ENCODE measurements at places on chromosomes 11 and 22. TPM values are rescaled to one million over a fixed set of nuclear protein-coding genes. Genes with fewer than 3 reads are reported as not detected.

Gene LRRC56
- 1.4 TPM for total RNA-seq

Gene TYR
- not detected for total RNA-seq

Gene MAPK12
- total RNA-seq, result 17.8 TPM

Gene KCNQ1
- total RNA-seq, result 6.2 TPM

Gene C11orf87
- total RNA-seq, result 0.09 TPM

DNA sequence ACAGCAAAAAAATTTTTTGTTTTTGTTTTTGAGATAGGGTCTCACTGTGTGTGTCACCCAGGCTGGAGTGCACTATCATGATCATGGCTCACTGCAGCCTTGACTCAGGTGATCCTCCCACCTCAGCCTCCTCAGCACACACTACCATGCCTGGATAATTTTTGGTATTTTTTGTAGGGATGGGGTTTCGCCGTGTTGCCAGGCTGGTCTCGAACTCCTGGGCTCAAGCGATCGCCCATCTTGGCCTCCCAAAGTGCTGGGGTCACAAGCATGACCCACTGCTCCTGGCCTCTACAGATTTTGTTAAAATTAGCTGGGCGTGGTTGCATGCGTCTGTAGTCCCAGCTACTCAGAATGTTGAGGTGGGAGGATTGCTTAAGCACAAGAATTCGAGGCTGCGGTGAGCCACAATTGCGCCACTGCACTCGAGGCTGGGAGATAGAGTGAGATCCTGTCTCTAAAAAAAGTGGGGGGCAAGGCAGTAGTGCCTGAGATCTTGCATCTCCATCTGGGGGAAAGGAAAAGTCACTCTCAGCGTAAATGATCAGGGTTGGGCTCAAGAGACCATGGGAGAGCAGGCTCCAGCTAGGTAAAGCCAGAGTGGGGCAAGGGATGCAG lies 10.6 kb upstream of the DGKZ start:
- no peak for DNase-seq

Gene GVQW3
- total RNA-seq, result 6.2 TPM

DNA sequence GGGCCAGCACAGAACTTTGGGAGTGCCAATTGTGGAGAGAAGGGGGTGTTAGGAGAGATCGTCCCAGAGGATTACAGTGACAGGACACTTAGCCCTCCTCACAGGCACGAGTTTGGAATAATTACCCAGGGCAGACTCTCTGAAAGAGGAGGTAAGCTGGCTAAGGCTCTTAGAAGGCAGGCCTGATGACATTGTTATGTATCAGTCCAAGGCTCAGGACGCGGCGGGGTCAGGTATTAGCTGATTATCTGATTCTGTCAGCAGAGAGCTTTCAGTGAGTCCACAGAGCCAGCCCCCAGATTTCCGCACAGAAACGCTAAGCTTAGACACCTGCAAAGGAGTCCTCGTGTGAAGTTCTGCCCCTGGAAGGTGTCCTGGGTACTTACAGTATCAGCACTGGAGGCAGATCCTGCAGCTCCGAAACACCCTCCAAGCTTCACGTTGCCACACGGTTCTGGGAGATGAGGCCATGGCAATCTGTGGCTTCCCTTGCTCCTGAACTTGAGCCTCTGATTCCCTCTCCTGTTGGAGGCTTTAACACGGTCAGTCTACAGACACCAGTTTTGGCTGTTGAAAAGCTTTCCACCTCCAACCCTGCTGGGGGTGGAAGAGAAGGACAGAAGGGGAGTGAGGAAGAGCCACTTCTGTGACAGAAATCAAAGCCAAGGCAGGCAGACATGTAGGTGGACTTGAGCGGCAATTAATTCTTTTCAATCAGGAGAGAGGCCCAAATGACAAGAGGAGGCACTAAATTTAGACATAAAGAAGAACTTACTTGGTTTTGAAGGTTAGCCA lies 123.6 kb upstream of the CADM1 start:
- DNase-seq, result no peak

DNA sequence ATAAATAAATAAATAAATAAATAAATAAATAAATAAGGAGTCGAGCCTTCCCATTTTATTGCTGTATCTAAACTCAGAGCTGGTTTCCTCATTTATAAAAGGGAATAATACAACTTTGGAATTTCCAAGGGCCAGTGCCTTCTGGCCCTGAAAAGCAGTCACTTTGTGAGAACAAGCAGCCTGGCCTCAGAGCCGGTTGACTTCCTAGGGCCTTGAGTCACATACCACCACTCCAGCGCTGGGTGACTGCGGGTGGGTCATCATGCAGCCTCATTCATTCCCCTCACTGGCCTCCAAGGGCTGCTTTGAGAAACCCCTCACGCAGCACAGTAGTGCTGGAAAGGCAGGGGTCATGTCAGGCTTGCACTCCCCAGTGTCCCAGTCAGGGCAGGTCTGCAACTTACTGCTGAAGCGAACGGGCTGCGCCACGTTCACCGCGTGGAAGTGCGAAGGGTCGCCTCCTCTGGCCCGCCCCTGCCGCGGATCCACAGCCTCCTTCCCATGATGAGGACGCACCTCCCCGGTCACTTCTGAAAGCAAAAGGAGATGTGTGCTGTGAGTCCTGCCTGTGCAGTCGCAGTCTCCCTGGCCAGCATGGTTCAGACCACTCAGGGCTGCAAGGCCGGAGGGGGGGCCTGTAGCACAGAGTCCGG lies 54.4 kb downstream of the DGCR2 start:
- no peak for DNase-seq

DNA sequence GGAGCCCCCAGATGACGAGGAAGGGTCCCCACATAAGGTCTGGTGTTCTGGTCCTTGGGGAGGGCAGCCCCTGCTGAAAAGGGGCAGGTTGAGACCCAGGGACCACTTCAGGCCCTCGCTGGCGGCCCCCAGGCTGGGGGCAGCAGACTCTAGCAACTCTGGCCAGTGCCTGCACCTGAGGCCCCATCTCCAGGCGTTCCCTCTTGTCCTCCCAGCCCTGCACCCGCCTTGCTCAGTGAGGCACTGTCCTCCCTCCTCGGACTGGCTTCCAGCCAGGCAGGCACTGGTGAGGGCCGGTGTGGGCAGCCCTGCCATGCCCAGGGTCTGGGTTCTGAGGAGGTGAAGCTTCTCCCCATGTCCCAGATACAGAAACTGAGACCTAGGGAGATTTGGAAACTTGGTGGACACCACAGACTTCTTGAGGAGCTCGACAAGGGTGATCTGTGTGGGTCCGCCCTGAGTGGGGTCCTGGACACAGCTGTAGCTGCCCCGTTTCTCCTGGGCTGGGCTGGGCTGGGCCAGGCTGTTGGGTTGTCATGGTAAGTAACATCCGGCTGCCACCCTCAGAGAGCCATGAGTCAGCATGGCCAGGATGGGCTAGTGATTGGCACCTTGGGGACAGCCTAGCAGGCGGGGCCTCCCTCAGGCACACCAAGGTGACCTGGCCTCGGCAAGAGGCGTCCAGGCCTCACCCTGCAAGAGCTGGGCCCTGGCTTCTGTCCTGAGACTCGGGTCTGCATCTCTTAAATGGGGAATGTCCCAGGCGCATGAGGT lies 11.1 kb upstream of the PHLDA2 start:
- DNase-seq, result peak; percentile 58

DNA sequence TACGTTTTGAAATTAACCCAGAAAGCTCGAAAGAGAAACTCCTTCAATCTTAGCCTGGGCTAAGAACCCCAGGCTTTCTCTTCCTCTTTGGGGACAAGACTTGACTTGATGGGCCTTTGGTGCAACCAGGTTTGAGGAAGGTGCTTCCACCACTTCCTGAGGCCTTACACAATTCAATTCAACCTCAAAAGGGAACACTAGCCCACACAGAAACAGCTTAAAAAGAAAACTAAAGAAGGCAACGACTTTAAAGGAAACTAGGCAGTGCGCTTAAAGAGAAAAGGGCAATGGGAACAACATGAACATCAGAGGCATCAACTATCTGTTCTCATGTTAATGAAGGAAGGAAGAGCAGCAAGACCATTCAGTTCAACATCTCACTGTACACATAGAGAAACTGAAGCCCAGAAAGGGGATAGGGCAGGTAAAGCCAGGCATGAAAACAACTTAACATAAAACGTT lies 24.8 kb downstream of the PAK1 start:
- no peak for DNase-seq

Gene CTSW
- total RNA-seq, result 2.5 TPM

Gene IL17REL
- not detected for total RNA-seq

DNA sequence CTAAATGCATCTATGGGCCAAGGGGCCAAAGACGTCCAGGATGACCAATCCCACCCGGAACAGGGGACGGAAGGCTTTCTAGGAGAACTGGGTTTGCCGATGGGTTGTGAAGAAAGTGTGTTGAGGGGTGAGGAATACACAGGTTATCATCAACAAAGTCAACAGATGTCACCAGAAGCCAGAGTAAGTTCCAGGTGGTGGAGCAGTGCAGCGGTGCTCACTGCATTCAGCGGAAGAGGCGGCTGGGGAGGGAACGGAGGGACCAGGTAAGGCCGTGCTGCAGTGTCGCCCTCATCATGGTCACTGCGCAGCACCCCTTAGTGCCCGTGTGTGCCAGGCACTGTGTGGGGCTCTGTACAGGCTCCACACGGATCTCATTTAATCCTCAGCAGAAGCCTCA lies 176.0 kb downstream of the EFCAB6 start:
- DNase-seq, result no peak

DNA sequence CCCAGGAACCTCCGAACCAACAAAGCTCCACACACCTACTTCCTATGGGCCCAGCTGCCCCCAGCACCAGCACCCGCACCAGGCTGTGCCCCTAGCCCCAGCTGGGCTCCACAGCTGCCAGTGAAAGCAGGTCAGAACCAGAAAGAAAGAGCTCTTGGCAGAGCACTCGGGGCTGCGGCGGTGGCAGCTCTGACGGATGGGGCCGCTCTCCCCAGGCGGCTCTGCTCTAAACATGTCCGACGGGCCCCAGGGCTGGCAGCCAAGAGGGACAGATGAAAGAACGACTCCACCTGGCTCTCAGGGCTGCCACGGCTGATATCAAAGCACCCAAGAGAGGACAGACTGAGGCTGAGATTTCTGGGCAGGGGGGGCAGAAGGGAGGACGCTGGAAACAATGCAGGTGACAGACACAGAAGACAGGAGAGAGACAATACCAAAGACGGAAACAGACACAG lies 25.7 kb downstream of the LRFN4 start:
- DNase-seq, result no peak

GRCh38 chr22:26463101-26463661 lies 20.4 kb downstream of the HPS4 start:
- no peak for DNase-seq

Gene GLYATL2
- total RNA-seq, result 0.27 TPM

- no peak for DNase-seq
These were observed 78.8 kb downstream of the RELT start for GRCh38 chr11:73454987-73455386.

- DNase-seq, result no peak
These were observed 478.3 kb upstream of the ISX start for GRCh38 chr22:34587357-34588356.

GRCh38 chr22:17884893-17885292 lies 110.6 kb upstream of the BID start:
- no peak for DNase-seq

Gene SLC22A9
- total RNA-seq, result not detected

DNA sequence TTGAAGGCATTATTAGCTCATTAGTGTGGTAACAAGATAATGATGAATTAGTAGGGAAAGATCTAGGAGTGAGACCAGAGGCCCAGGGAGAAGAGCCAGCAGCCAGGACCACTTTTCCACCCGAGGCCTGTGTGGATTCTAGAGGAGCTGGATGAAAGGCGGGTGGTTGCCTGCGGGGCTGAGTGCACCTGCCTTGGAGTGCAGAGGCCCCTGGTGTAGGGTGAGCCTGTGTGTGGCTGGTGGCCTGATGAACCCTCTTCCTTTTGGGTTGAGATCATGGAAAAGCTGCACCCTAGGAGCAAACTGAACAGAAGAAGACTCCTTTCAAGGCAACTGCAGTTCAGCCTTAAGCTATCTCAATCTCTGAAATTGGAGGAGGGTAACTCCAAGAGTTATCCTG lies 5.9 kb upstream of the TP53AIP1 start:
- DNase-seq, result no peak

DNA sequence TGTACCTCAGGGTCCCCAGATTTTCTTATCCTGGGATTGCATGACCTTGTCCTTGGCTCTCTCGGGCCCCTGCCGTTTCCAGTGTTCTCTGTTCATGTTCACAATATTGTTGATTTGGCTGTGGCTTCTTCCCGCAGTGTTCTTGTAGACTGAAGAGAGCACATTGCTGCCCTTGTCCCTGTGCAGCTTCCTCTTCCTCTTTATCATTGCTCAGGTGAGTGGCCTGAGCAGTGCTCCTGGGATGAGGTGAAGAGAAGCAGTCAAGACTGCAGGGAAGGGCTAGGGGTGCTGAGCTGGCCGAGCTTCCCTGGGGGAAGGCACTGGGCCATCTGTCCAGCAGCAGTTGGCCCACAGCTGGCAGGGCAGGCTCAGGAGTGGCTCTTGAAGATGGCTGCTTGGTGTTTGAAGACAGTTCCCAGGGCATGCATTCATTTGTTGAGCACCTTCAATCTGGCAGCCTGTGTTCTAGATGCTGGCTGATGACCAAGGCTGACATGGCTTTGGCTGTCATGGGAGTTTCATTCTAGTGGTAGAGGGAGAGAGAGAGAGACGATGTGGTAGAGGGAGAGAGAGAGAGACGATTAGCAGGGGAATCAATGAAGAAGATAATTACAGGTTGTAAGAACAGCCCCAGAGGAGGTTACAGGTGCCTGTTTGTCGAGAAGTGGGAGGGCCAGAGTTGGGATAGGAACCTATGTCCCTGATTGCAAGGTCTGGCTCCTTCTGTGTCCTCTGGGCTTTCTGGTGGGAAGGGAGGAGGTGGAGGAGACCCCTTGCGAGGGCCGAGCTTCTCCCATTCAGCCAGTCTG lies 17.4 kb downstream of the BMAL1 start:
- DNase-seq, result no peak

Gene MS4A3
- total RNA-seq, result 1.4 TPM

DNA sequence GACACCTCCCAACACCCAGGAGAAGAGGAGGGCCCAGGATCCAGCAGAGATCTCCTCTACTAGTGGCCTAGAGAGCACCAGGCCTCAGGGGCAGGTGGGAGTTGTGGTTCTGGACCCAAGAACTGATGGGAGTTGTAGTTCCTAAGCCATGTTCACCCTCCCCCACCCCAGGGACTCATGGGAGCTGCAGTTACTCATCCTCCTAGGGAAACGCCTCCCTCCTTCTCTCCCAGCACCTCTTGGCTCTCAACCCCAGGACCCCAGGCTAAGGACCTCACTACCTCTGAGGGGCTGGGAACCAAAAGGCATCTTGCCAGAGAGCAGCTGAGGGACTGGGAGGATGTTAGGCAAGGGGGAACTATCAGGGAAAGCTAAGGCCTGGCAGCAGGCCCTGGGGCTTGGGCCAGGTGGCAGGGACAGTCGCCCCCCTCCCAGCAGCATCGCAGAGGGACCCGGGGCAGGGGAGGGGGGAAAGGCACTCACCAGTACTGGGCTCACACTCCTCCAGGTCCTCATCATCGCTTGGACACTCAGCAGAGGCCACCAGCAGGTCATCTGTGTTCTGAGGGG lies 28.9 kb downstream of the SLC22A12 start:
- peak; percentile 74 for DNase-seq

Gene APOBEC3F
- 12.3 TPM for total RNA-seq

Gene SPON1
- 3.2 TPM for total RNA-seq

DNA sequence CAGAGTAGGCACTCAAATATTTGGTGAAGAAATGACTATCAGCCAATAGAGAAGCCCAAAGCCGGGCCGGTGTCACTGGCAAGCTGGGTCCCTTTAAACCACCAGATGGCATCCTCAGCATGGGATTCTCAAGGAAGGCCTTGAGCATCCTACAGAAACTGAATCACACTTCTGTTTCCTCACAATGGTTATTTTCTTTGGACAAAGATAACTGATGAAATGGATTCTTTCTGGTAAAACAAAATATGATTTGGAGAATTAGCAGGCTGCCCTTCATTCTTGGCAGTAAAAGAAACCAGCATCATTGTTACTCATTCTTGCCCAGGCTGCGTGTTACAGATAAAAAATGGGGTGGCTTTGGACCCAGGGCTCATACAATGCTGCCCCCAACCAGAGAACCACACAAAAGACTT lies 30.3 kb upstream of the ASPHD2 start:
- peak; percentile 66 for DNase-seq

Measured in sciatic nerve (tissue), 2 donors.